ENCODE measurements at places on chromosomes 3 and 15.

DNA sequence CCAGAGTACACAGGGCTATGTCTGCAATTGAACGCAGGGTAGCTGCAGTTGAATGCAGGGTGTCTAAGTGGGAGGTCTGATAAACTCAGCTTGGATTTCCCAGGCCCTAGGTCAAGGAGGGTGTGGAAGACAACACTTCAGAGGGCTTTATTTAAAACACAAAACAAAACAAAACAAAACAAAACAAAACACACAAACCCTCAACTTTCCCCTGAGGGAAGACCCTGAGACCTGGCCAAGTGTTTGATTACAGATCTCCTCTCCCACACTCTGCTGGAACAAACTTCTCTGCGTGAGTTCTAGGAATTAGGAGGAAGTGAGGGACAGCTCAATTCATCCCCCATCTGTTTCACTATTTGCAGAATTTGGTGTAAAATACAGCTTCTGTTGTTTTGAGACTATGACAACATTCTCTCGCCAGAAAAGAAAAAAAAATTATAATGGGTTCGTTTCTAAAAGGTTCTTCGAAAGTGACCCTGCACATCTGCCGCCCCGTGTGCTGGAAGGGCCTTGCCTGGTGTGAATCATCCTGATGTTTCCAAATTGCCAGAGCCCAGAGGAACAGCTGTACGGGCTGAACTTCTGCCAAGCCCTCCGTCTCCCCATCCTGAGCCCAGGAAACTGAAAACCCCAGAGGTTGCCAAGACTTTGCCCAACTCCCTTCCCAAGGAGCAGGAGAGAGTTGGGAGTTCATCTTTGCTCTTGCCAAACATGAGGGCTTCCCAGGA is 73.3 kb upstream of the RAD18 start:
- no peak for DNase-seq

DNA sequence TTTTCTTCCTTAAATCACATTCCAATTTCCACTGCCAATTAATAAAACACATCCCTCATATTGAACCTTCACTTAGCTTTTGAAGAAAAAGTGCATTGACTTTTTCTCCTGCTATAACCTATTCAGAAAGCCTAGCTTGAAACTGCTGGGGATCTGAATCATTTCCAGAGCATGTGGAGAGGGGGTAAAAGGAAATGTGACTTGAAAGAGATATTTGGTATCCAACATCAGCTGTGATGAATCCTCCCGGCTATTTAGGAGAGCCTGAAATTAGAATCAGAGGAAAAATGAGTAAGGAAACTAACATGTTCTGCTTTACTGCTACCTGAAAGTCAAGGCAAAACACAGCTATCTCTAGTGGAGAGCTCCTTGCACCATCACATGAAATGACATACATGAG is 2.6 kb upstream of the GNB5 start:
- DNase-seq, result no peak

DNA sequence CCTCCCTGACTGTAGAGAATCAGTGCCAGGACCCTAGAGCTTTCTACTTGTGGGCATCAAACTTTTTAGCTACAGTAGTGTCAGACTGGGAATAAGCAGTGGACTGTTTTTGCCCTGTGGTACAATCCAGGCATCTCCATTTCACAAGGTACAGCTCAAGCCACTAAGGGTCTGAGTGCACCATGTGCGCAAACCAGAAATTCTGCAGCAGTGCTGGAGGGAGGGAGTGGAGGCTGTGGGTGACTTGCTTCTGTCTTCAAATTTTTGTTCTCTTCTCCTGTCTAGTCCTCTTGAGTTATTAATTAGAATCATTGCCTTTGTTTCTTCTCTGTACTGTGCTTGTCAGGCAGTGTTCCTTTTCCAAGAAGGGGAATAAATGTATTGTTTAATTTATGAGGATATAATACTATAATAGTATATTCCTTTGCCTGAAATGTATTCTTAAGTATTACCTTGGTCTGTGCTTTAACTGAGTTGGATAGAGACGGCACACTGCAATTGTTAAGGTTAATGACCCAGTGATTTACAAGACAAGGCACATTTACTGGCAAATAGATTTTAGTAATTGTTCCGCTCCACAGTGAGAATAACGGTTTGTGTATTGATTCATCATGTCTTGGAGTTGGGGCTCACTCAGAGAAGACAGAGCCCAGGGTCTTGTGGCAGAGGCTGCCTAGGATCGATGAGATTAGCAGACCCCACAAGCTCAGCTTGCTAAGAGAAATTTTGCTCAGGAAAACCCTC is 390.6 kb upstream of the CFAP20DC start:
- DNase-seq, result no peak

- DNase-seq, result no peak
Measured at GRCh38 chr3:11568503-11569155, 75.1 kb downstream of the VGLL4 start.

DNA sequence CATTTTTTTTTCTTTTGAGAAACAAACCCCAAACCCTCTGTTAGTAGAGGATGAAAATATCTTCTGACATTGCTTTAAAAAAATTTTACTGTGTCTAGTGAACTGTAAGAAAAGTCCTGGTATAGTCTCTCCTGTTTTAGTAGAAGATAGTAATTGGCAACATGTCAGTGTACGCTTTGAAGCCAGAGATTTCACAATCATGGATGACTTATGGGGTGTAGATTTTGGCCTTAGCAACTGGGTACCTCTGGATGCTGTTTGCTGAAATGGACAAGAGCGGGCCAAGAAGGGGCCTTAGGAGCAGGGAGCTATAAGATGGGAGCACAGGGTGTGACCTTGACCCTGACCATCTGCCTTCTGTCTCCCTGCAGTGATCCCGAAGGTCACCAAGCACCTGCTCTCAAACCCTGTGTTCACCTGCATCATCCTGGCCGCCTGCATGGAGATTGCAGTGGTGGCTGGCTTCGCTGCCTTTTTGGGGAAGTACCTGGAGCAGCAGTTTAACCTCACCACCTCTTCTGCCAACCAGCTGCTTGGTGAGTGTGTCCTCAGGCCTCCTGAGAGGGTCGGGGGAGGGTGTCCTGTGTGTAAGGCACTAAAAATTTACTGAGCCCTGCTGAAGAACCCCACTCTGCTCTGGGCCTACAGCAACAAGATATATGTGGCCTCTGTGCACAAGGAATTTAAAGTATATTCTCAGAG is 266.7 kb downstream of the SLCO3A1 start:
- DNase-seq, result no peak

DNA sequence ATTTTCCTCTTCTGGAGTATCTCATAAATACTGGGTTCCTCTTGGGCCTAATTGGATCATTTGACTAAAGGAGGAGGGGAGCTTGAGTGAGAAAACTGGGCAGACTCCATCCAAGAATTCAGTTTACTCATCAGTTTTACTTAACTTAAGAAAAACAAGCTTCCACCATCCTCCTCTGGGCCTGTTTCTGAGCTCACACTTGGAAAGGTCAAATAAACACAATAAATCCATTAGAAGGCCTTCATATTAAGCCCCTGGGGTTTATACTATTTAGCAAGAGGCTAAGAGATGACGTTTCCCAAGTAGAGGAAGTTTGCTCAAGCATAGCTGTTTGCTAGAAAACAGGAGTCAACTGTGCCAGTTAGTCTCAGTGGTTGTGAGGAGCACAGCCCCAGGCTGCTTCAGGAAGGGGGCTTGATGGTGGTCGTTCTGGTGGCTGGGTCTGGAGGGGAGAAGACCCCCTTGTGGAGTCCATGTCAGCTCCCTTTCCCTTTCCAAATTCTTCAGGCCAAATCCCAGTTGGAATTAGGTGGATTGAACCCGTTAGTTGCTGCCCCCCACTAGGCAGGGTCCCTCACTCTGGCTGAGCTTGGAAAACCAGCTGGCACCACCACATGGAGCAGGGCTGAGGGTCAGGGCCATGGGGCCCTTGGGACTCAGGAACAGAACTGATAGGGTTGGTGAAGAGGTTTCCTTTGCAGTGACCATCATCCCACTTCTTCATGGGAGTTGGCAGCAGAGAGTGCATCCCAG is 64.8 kb downstream of the SPSB4 start:
- no peak for DNase-seq

Measured in CD4-positive, alpha-beta T cell treated with Interleukin-4 for 1 hour (primary cell).